Amniotic stem cell (primary cell): ENCODE measurements at places on chromosomes 4 and X.

- no peak for DNase-seq
Observed at GRCh38 chrX:102712216-102712966, at the start of gene GPRASP2. Gene GPRASP2 (plus strand): TSS chrX:102712448. CDS start chrX:102714870, 2,422 bp downstream.

DNA sequence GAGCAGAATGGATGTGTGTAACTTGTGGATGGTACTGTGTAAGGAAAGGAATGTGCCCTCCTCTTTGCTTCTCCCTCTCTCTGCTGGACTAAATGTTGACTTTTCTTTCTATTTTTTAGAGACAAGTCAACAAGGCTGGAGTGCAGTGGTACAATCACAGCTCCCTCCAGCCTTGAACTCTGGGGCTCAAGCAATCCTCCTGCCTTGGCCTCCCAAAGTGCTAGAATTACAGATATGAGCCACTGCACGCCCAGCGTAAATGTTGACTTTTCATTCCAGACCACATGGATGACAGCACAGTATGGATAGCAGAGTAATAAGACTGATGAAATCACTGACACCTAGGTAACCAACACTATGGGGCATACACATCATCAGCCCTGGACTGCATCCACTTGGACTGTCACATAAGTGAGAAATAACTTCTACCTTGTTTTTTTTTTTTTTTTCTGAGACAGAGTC lies 5.1 kb upstream of the RPS3A start:
- DNase-seq = no peak

GRCh38 chrX:53190363-53190960 lies 34.5 kb downstream of the KDM5C start:
- DNase-seq = no peak

DNA sequence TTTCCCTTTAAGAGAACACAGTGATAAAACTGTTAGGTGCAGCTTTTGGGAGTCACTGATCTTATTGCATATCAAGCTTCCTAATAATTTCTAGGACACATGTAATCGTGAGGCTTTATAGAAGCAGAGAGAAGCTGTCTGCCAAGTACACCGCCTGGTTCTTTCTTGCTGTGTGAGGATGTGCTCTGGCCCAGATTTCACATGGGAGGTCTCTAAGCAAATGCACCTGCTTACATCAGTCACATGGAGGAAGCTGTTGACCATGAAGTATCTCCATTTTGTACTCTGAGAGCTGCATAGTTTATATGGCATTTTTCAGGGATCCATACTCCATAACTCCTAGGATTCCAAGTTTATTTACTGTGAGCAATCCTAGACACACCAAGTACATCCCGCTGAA lies 37.1 kb downstream of the RGS12 start:
- no peak for DNase-seq

- peak; percentile 23 for DNase-seq
Observed at GRCh38 chrX:46587158-46587557, 13.6 kb downstream of the CHST7 start.

DNA sequence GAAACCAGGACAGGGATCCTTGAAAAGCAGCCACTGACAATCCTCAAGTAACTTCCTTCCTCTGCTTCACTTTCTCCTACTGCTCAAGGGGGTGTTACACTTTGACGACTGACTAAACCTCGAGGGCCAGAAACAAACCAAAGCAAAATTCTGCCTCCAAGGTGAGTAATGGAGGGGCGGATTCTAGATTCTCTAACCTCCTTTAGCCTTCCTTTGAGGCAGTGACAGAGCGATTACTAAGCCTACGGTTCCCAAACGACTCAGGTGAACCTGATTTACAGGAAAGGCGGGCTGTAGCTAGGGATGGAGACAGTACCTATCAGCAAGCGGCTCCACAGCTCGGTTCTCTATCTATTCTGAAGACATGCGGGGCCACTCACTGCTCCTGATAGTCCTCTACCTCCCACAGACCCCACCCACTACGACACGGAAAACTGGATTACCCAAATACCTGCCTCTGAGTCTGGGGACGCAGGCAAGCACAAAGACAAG lies 487 bp downstream of the TBCK start:
- no peak for DNase-seq

GRCh38 chrX:96417695-96418094 lies 266.9 kb upstream of the DIAPH2 start:
- no peak for DNase-seq

DNA sequence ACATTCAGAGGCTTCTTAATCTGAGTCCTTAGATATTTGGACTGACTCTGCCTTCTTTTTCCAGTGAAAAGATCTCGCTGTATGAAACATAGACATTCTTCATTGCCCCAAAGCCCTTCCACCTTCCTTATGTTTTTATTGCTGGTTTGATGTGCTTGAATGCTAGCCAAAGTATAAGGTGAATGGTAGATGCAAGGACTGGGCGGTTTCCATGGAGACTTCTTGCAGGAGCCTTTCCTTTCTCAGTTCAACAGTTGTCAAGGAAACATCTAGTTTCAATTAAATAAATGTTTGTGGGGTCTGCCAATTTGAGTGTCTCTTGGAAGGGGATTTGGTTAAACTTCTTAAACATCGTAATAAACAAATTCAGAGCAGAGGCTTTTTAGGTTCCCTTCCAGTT lies 46.0 kb downstream of the REPS2 start:
- DNase-seq = no peak
